ENCODE measurements at places on chromosomes 2 and 18.

- DNase-seq = peak; percentile 82
Observed at GRCh38 chr2:211928201-211928600, 610.4 kb downstream of the ERBB4 start.

DNA sequence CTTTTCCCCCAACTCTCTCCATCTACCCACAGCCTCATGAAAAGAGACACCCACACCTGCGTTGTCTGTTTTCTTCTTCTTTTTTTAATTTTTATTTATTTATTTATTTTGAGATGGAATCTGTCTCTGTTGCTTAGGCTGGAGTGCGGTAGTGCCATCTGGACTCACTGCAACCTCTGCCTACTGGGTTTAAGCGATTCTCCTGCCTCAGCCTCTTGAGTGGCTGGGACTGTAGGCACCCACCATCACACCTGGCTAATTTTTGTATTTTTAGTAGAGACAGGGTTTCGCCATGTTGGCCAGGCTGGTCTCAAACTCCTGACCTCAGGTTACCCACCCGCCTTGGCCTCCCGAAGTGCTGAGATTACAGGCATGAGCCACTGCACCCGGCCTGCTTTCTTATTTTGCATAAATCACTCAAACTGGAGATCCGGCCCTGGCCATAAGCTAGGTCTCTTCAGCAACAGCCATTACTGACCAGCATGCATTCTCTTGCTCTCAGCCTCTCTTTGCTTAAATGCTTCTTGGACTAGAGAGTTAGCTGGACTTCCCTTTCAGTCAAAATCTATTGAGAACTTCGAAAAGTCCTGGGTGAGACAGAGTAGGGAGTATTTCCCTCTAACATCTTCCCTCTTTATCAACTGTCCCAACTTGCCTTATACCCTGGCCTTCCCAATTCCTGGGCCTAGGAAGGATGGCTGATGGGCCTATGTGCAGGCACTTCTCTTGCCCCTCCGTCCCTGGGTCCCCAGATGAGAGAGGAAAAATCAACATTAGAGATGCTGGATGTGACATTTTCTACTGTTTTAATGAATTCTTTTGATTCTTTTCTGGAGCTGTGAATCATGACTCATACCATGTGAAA, 27.3 kb downstream of the MYCN start:
- DNase-seq = no peak

- no peak for DNase-seq
Observed at GRCh38 chr18:76209597-76209996, 285.4 kb downstream of the ZNF516 start.

GRCh38 chr2:60154142-60154541, 399.3 kb downstream of the BCL11A start:
- no peak for DNase-seq

GRCh38 chr2:120480346-120480902, 134.5 kb downstream of the INHBB start:
- DNase-seq = no peak
